Glomerular endothelial cell (primary cell): ENCODE measurements at places on chromosomes 12 and 14. TPM values are rescaled to one million over a fixed set of nuclear protein-coding genes. Genes with fewer than 3 reads are reported as not detected.

The HRK gene
- total RNA-seq = not detected in 2 replicates

DNA sequence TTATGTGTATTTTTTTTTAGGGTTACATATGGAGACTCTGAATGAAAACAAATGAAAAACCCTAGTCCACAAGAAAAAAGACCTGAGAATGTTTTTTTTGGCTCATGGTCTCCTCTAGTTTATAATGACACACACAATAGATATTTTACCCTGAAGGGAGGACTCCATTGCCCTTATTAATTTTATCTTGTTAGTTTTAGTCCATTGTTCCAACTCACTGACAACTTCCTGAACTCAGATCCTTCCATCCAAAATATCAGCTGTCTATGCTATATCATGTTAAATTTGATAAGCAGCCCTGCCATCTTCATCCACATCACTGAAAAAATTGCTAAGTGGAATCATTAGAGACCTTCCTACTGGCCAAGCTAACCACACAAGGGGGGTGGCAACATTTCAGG lies 232.1 kb downstream of the MON2 start:
- DNase-seq = no peak

The COX8C gene
- not detected in 2 replicates for total RNA-seq

DNA sequence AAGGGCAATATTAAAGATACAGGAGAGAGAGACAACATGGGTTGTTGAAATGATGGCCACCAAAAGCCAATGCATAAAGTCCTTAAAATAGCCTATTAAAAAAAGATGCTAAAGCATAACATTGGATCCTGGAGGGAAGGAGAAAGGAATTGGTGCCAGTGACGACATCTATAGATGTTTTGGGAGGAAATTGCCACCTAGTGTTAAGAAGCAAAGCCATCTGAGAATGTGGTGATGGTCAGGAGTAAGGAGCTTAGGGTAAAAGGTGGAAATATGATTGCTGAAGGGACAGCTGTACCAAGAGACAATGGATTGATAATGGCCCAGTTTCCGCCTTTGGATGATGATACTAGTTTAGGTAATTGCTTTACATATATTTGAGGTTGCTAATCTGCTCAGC lies 85.1 kb downstream of the TMEM30B start:
- no peak for DNase-seq

GRCh38 chr12:130977046-130977742 lies 23.5 kb downstream of the ADGRD1 start:
- no peak for DNase-seq

GRCh38 chr12:56162468-56163290 lies 4.5 kb downstream of the MYL6 start:
- DNase-seq = no peak

- no peak for DNase-seq
Observed at GRCh38 chr12:21183721-21184275, 52.8 kb downstream of the SLCO1B1 start.
